Brain (organoid and tissue), 16 donors: ENCODE measurements at places on chromosomes 5 and 9. TPM values are rescaled to one million over a fixed set of nuclear protein-coding genes. Genes with fewer than 3 reads are reported as not detected.

PCDHB4 gene
- 3.2 TPM for polyA plus RNA-seq

PCDHGB5 gene
- polyA plus RNA-seq = 4.0 TPM

IL17B gene
- not detected for polyA plus RNA-seq

PCDHAC1 gene
- polyA plus RNA-seq = 0.81 TPM

CARTPT gene
- polyA plus RNA-seq = 7.9 TPM

P4HA2 gene
- 8.4 TPM for polyA plus RNA-seq

KLHL3 gene
- 1.3 TPM for polyA plus RNA-seq
